Activated naive CD8-positive, alpha-beta T cell treated with anti-CD3 and anti-CD28 coated beads, Interleukin-2, amount 50 U/mL, for 24 hours (primary cell): ENCODE measurements at places on chromosomes 6 and 20.

GRCh38 chr20:39954621-39955020 is 734.4 kb downstream of the MAFB start:
- DNase-seq, result no peak

DNA sequence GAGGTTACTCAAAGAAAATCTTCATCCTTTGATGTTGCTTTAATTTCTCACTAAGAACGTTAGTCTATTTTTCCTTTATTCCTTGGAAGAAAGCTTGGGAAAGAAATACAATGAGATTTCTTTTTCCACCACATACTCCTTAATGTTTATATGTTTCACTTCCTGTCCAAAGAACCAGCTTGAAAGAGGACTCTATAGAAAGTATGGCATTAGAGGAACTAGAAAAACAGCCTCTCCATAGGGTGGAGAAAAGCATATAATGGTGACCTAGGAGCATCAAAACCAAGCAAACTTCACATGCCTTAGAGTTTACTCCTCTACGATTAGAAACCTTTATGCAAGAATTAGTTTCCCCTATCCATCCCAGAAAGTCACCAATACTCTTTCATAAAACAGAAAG is 131.1 kb downstream of the OPRM1 start:
- DNase-seq, result no peak

DNA sequence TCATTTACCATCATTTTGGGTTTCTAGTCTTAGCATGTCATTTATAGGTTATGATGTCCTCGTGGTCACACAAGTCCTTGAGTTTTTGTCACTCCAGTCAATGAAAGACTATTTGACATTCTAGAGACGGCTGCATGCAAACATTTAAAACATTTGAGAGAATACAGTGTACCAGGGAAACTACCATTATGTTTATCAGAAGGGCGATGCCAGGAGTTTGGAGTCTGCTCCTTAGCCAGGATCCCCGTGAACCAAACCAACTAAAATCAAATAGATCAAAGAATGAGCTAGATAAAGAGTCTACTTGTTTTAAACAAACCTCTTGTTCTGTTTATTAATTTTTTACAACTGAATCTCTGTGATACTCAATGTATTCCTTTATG is 122.6 kb downstream of the OLIG3 start:
- no peak for DNase-seq

DNA sequence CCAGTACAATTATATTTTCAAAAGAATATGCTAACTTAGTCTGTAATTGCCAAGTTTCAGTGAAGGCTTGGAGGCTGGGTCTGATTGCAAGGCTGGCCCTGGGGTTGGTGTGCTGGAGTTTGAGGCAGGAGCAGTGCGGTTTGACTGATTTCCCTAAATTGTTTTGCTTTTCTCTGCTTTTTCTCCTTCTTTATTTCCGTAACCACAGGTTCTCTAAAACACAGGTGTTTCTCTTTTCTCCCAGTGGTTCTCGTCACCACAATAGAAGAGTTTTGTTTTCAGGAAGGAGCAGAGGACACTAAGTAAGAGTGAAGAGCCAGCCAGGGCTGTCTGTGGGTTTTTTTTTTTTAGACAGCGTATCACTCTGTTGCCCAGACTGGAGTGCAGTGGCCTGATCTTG is 8.2 kb upstream of the SNX9 start:
- DNase-seq, result no peak

DNA sequence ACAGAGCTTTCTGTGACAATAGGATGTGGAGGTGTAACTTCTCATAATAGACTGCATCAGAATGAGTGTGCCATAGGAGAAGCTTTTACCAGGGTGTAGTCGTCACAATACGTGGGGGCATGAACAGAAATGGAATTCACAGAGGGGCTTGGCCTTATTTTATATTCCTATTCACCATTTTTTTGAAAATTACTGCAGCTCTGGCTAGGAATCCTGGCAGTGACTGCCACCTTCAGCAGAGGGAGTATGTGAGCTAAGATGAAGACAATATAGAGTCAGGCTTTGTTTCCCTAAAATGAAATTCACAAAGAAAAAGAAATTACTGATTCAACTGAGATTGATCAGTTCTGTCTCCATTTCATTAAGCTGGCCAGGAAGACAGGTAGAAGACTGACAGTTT is 13.9 kb downstream of the TOMM6 start:
- no peak for DNase-seq

DNA sequence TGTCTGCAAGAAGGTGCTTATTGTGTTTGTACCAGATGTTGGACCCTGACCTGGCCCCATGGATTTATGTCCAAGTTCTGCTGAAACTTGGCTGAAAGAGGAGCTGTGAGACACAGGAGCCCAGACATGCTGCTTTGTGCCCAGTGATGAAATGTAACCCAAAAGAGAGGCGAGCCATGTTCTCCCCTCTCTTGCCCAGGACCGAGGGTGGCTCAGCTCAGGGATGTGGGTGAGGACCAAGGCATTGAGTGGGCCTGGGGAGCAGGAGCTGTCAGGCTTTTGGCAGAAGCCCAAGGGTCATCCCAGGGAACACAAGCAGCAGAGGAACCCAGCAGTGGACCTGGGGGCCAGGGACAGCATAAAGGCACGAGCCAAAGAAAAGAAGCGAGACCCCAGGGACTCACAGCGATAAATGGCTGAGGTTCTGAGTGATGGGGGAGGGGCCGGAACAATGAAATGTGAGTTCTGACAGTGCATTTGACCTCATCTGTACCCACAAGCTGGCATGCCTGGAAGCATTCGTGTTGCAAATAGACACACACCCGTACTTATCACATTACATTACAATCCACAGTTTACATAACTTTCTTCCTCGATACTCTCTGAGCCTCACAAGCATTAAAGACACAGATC is 363.4 kb upstream of the JARID2 start:
- DNase-seq, result no peak

DNA sequence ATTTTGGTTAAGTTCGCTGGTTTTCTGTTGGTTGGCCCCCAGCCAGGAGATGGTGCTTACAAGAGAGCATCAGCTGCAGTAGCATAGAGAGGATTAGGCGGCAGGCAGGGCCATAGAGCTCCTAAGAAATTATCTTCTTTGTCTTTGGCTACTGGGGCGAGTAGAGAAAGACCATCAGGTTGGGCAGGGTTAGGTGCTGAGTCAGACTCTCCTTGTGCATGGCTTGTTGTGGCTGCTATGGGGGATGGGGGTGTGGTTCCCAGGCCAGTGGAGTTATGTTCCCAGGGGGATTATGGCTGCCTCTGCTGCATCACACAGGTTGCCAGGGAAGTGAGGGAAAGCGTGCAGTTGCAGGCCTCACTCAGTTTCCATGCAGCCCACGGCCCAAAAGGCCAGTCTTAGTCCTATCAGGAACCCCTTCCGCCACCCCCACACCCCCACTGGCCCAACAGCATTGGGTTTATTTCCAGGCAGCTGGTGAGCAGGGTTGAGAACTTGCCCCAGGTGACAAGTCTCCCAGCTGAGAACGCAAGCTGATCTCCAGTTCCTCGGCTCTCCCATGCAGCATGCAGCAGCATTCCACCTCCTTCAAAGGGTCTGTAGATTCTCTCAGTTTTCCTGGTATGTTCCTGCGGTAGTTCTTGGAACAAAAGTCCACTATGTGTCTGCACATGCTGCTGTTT is 243.7 kb downstream of the UTRN start:
- no peak for DNase-seq
